ENCODE measurements at places on chromosomes 6 and 20.

GRCh38 chr6:140314682-140315081 is 940.2 kb upstream of the CITED2 start:
- no peak for DNase-seq

GRCh38 chr20:55471052-55472006 is 534.0 kb downstream of the CBLN4 start:
- no peak for DNase-seq

- DNase-seq = no peak
Observed at GRCh38 chr6:136192902-136193301, 57.2 kb downstream of the MTFR2 start.

DNA sequence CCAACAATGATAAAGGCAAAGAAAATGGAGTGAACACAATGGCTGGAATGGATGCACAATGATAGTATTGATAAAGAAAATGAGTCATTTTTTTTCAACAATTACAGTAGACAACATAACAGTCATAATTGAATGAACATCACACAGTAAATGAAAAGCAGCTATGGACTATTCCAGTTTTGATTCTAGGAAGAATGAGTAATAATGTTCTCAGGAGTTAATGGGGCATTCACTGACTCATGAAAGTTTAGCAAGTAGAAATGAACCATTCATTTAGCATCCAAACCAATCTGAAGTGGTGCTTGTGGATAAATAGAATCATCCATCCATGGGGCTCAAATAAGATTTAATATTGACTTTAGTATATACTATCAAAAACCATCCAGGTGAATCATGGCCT is 1029.5 kb upstream of the GJE1 start:
- no peak for DNase-seq

GRCh38 chr6:167930295-167930694 is 67.2 kb upstream of the KIF25 start:
- no peak for DNase-seq

GRCh38 chr6:19587238-19587942 is 249.8 kb upstream of the ID4 start:
- DNase-seq = no peak

Measured in Right ventricle myocardium superior (tissue), 1 donor.